ENCODE measurements at places on chromosomes 7 and 10.

- no peak for DNase-seq
Observed at GRCh38 chr10:29469481-29470354, 165.1 kb downstream of the SVIL start.

DNA sequence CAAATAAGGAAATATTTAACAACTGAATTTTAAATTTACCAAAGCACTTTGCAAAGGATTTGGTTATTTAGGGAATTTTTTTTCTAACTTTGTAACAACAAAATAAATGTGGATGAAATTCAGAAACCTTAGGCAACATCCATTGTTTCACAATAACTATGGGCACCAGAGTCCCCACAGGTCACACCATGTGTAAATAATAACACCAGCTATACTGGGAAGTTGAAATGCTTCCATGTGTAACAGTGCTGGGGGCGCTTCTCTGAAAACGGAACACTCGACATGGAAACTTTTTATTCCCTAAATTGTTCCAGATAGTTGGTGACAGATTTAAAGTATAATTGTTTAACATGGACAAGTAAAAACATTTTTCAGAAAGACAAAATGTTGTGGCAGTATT, 818.6 kb downstream of the TNS3 start:
- DNase-seq = no peak

- no peak for DNase-seq
Observed at GRCh38 chr10:17075533-17076359, 53.9 kb downstream of the CUBN start.

GRCh38 chr10:47198221-47198620, 101.8 kb upstream of the GDF10 start:
- DNase-seq = no peak

GRCh38 chr7:47757921-47758411, 176.1 kb upstream of the TNS3 start:
- peak; percentile 86 for DNase-seq

GRCh38 chr7:149610441-149611011, 112.9 kb upstream of the ZNF746 start:
- no peak for DNase-seq

DNA sequence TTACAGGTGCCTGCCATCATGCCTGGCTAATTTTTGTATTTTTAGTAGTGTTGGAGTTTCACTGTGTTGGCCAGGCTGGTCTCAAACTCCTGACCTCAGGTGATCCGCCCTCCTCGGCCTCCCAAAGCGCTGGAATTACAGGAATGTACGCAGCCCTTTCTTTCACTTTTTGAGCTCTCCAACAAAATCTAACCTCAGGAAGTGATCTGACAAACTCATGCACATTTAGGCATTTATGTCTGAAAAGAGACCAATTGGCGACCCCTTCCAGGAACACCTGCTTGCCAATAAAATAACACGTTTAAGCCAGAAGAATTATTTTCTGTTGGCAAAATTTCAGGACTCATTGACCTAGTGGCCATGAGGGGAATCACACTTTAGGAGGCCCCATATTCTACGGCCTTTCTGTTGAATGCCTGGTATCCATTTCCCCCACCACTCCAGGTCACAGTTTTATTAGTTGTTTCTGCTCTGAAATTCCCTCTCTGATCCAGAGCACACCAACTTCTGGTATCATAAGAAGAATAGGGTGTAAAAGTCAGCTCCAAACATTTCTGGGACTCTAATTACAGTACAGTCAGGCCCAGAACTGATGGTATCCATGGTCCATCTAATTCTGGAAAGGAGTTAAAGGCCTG, 65.8 kb upstream of the FRMD4A start:
- no peak for DNase-seq

GRCh38 chr7:101999393-101999792, 182.0 kb downstream of the CUX1 start:
- DNase-seq = no peak

- DNase-seq = no peak
Observed at GRCh38 chr7:47153058-47153457, 428.9 kb downstream of the TNS3 start.

Measured in posterior vena cava (tissue), 2 donors.